Pancreas (tissue), 10 donors: ENCODE measurements at places on chromosomes 5 and 9. TPM values are rescaled to one million over a fixed set of nuclear protein-coding genes. Genes with fewer than 3 reads are reported as not detected.

Gene PCDHGA9
- 2.6 TPM for total RNA-seq

GRCh38 chr5:102229685-102230084 lies 66.4 kb downstream of the SLCO4C1 start:
- no peak for DNase-seq
- no peak overlapping the region for H3K4me3 ChIP-seq
- no peaks in the 10 kb centered on the region for H3K4me1 ChIP-seq
- H3K27ac ChIP-seq: no peak overlapping the region
- H3K36me3 ChIP-seq: no peaks in the 10 kb centered on the region
- no peaks in the 10 kb centered on the region for H3K27me3 ChIP-seq

Gene TAF11L5
- total RNA-seq: not detected

- H3K4me3 ChIP-seq: no peak within 1 kb of the TSS
- DNase-seq: peak; percentile 45
- H3K4me1 ChIP-seq: peaks cover 14% of the 10 kb centered on the region
- no peaks in the 10 kb centered on the region for H3K27me3 ChIP-seq
- H3K27ac ChIP-seq: no peak within 1 kb of the TSS
Measured at GRCh38 chr9:136742591-136743391, at the start of gene LCN10. LCN10 (minus strand) TSS chr9:136742940; CDS start chr9:136742903, 37 bp downstream.

DNA sequence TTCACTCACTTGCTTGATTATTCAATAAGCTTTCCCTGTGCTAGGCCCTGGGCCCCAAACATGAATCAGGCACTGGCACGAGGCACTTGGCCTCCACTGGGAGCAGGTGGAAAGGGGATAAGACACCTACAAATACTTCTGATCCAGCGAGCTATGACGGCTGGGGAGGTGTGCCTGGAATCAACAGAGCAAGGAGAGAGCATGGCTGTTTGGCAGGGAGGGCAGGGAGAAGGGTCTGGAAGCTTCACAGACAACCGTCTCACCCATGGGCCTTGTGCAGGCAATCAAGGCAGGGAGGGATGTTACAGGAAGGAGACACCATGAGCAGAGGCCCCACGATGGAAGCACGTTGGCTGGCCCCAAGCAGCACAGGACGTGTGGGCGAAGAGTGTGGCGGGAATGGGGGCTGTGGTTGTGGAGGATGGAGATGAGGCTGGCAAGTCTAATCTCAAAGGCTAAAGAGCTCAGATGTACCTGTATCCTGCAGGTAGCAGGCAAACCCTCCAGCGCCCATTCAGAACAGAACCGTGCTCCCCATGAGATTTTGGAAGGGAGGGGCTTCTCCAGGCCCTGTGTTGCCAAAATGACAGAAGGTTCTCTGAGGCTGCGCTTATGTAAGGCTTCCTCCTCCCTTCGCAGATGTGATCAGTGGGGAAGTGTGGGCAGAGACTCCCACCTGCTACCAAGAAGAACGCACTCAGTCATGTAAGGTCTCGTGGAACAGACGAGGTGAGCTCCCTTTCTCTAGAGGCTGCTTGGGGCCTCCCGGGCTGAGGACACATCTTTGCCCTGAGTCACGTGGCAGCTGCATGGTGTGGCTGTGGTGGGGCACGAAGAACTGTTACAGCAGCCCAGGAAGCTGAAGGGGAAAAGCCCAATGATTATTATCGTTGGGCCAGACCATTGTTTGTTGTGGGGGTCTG lies 189.7 kb downstream of the DAB2IP start:
- no peak overlapping the region for H3K4me3 ChIP-seq
- no peak for DNase-seq
- no peaks in the 10 kb centered on the region for H3K4me1 ChIP-seq
- H3K27ac ChIP-seq: no peak overlapping the region

- DNase-seq: no peak
- H3K36me3 ChIP-seq: no peaks in the 10 kb centered on the region
- no peaks in the 10 kb centered on the region for H3K4me1 ChIP-seq
- H3K4me3 ChIP-seq: no peak overlapping the region
Measured at GRCh38 chr9:23307731-23308513, 518.1 kb downstream of the ELAVL2 start.

DNA sequence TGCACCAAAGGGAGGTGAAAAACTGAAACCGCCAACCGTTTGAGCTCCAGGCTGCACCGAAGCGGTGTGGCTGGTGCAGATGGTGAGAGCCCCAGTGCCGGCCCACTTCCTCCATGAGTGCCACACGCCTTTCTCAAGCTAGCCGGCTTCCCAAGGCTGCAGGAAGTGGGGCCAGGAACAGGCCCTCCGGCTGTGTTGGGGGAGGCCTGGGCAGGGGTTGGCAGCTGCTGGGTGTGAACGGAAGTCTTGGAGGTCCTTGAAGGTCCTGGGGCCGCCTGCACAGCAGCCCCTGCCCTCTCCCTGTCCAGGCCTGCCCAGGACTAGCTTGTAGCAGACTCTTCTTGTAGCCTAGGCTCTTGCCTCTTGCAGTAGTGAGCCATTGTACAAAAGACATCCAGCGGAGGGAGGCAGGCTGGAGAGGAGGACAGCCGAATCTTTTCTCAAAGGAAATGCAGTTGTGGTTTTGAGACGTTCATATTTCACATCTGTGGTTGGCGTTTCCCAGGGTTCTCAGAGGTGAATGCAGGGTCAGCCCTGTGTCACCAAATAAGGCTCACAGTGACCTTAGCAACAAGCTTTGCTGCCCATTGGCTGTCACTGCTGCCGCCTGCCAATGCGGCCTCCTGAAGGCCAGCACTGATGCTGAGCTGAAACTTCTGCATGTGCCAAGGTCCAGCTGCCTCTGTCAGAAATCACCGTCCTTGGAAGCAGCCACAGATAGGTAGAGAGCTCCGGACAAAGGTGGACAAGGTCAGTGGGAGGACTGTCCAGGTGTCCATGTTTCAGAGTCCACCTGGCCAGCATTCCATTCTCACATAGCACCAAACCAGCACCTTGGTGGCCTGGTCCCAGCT lies 23.9 kb downstream of the IRF1 start:
- peaks cover 16% of the 10 kb centered on the region for H3K4me1 ChIP-seq
- no peak overlapping the region for H3K4me3 ChIP-seq
- no peaks in the 10 kb centered on the region for H3K36me3 ChIP-seq

- no peaks in the 10 kb centered on the region for H3K4me1 ChIP-seq
- no peaks in the 10 kb centered on the region for H3K36me3 ChIP-seq
- H3K4me3 ChIP-seq: no peak overlapping the region
- DNase-seq: no peak
- H3K27me3 ChIP-seq: no peaks in the 10 kb centered on the region
Measured at GRCh38 chr5:24497591-24498157, 147.1 kb downstream of the CDH10 start.

DNA sequence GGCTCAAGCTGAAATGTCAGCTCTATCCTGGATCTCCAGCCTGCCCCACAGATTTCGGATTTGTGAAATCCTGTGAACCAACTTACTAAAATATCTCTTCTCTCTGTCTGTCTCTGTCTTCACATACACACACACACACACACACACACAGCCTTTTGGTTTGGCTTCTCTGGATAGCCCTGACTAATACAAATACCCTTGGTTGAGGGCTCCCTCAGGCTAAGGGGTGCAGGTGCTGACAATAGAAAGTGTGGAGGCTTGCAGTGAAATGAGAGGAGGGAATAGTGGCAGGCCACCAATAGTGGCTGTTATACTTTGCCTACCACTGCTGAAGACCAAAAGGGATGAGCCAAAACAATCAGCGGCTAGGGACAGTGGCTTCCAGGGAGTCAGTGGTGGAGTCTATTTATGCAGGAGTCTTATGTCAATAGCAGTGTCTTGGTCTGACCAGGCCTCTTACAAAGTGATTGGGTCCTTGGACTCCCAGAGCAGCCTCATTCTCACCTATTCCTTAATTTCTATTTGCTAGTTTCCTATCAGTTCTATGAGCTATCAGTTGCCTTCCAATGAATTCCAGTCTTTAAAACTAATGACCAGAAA lies 93.2 kb upstream of the GAS1 start:
- H3K36me3 ChIP-seq: no peaks in the 10 kb centered on the region
- no peaks in the 10 kb centered on the region for H3K27me3 ChIP-seq
- H3K4me3 ChIP-seq: no peak overlapping the region
- H3K27ac ChIP-seq: no peak overlapping the region
- no peak for DNase-seq

- no peaks in the 10 kb centered on the region for H3K4me1 ChIP-seq
- H3K27me3 ChIP-seq: no peaks in the 10 kb centered on the region
- H3K27ac ChIP-seq: no peak overlapping the region
- no peak overlapping the region for H3K4me3 ChIP-seq
- H3K36me3 ChIP-seq: no peaks in the 10 kb centered on the region
Measured at GRCh38 chr5:100668511-100668910, 133.3 kb downstream of the FAM174A start.
